Neuronal stem cell (in vitro differentiated cells): ENCODE measurements at places on chromosomes 11 and 22.

DNA sequence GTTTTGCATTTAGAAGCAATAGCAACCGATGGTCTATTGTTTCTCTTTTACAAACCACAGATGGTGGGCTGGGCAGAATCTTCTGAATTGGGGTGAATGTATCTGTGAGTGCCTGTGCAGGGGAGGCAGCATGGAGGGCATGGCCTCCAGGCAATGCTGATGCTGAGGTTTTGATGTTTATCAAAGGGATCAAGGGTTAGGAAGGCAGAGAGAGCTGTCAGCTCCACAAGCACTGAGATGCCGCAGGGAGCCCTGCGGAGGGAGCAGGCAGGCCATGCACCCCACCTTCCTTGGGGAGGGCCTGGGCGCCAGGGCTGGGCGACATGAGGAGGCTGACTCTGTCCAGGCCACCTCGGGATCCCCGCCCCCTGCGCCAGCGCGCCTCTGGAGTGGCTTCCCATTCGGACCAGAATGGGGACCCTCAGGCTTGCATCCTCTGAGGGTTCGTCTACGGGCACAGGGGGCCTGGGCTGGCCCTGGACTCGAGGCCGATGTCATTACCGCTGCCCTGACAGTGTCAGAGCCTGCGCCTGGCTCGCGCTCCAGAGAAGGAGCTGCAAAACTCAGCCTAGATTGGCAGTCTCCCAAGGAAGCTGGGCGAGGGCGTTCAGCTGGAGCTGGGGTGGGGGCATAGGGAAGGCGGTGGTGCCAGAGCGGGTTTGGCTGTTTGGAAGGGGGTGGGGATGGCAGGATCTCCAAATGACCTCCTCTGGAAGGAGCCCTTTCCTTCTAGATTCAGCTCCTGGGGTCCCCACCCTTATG lies 13.9 kb upstream of the TH start:
- H3K27me3 ChIP-seq, result peaks cover 8% of the 10 kb centered on the region
- H3K4me3 ChIP-seq, result no peak overlapping the region
- DNase-seq, result no peak
- no peaks in the 10 kb centered on the region for H3K36me3 ChIP-seq

GRCh38 chr11:81135570-81135969 lies 1598.1 kb downstream of the FAM181B start:
- no peaks in the 10 kb centered on the region for H3K27me3 ChIP-seq
- H3K4me1 ChIP-seq, result no peaks in the 10 kb centered on the region
- no peak overlapping the region for H3K4me3 ChIP-seq
- no peaks in the 10 kb centered on the region for H3K36me3 ChIP-seq
- no peak overlapping the region for H3K27ac ChIP-seq

- peaks cover 2% of the 10 kb centered on the region for H3K27me3 ChIP-seq
- DNase-seq, result no peak
- no peak overlapping the region for H3K4me3 ChIP-seq
These were observed 13.4 kb upstream of the TPCN2 start for GRCh38 chr11:69035150-69035945.

- peaks cover 2% of the 10 kb centered on the region for H3K27me3 ChIP-seq
- DNase-seq, result no peak
- no peak overlapping the region for H3K27ac ChIP-seq
- H3K36me3 ChIP-seq, result no peaks in the 10 kb centered on the region
- H3K4me3 ChIP-seq, result no peak overlapping the region
These were observed 13.6 kb upstream of the CD3E start for GRCh38 chr11:118290923-118291322.

- no peaks in the 10 kb centered on the region for H3K27me3 ChIP-seq
- H3K4me3 ChIP-seq, result no peak overlapping the region
- no peak for DNase-seq
- peaks cover 4% of the 10 kb centered on the region for H3K4me1 ChIP-seq
- H3K36me3 ChIP-seq, result no peaks in the 10 kb centered on the region
These were observed 30.3 kb downstream of the CNTF start for GRCh38 chr11:58652726-58653280.

- no peak overlapping the region for H3K4me3 ChIP-seq
- DNase-seq, result no peak
- H3K36me3 ChIP-seq, result no peaks in the 10 kb centered on the region
- no peaks in the 10 kb centered on the region for H3K27me3 ChIP-seq
These were observed 423.4 kb upstream of the SYN3 start for GRCh38 chr22:33481550-33481949.

DNA sequence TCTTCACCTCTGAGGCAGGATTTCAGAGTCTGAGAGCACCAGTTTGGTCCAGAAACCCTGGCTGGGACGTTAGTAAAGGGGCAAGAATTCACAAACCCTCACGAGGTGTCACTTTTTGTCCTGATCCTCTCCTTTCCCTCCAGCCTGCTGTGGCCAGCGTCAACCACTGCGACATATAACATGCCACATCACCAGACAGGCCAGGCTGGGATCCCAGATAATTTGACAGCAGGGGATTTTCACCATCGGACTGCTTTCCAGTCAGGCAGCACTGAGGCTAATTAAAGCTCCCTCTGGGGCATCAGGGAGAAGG lies 36.8 kb upstream of the RBFOX2 start:
- H3K27ac ChIP-seq, result peak overlapping the region; percentile 70
- peak overlapping the region; percentile 74 for H3K4me3 ChIP-seq
- H3K4me1 ChIP-seq, result peaks cover 4% of the 10 kb centered on the region
- H3K27me3 ChIP-seq, result no peaks in the 10 kb centered on the region
